ENCODE measurements at places on chromosomes 5 and 9.

DNA sequence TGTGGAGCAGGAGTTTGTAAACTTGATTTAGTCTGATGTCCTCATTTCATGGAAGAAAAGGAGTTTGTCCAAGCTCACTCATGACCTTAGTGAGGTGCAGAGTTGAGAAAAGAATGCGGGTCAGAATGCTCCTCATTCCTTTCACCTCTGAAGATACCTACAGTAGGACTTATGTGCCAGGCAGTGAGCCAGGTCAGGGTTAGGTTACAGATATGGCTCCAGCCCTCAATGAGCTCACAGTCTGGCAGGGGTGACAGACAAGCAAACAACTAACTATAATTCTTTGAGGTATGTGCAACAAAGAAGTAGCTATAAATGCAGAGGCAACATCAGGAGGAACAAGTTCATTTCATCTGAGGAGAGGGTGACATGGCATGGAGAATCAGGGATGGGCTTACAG, 102.5 kb downstream of the SPATA31D1 start:
- no peak for DNase-seq

DNA sequence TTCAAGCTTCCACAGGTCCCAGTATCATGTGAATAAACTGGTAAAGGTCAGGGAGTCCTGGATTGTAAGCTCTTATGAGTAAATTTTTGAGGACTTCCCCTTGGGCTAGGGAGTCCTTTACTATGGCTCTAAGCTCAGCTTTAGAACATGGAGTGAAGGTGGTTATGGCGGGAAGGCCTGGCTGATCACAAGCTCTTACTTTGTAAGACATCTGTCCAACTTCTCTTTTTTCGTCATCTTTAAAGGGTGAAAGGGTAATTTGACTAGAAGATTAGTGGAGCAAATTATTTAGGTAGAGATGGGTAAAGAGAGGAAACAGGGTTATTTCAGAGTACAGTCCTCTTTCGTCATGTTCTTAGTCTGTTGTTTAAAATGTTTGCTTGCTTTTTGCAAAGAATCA, 155.4 kb downstream of the AOPEP start:
- no peak for DNase-seq

GRCh38 chr5:80926536-80926935, 33.6 kb upstream of the RASGRF2 start:
- DNase-seq: no peak

- DNase-seq: no peak
Measured at GRCh38 chr5:35956429-35956828, 18.0 kb upstream of the CAPSL start.

GRCh38 chr5:27854243-27854852, 816.0 kb upstream of the CDH9 start:
- no peak for DNase-seq

DNA sequence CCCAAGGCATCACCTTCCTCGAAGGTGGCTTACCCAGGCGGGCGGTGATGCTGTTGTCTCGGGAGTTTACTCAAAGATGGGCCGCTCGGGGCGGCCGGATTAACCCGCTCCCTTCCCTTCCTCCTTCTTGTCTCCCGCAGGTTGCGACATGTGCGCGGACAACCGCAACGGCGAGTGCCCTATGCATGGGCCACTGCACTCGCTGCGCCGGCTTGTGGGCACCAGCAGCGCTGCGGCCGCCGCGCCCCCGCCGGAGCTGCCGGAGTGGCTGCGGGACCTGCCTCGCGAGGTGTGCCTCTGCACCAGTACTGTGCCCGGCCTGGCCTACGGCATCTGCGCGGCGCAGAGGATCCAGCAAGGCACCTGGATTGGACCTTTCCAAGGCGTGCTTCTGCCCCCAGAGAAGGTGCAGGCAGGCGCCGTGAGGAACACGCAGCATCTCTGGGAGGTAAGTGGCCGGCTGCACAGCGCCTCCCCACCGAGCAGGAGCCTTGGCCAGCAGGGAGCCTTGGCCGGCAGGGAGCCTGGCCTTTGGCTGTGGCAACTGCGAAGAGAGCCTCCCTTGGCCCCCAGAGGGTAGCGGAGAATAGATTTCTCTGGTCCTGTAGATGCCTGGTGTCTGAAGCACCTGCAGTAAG, 10.6 kb downstream of the PRDM6 start:
- DNase-seq: peak; percentile 21

- no peak for DNase-seq
Measured at GRCh38 chr5:34849253-34849652, 10.3 kb downstream of the TTC23L start.

DNA sequence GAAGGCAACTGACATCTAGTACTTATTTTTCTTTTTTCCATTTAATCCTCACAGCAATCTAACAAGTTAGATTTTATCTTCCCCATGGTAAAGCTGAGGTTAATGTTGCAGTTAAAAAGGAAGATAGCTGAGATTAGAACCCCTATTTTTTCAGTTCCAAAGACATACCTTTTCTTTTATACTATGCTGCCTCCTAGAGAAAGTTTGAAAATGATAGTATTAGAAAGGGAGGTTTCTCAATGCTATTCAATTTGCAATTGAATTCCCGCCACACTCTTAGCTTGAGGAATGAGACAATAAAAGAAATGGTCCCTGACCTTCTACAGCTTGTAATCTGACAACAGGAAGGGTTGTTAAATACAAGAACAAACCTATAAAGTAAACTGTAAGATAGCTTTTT, 195.9 kb upstream of the TRIM32 start:
- DNase-seq: no peak

DNA sequence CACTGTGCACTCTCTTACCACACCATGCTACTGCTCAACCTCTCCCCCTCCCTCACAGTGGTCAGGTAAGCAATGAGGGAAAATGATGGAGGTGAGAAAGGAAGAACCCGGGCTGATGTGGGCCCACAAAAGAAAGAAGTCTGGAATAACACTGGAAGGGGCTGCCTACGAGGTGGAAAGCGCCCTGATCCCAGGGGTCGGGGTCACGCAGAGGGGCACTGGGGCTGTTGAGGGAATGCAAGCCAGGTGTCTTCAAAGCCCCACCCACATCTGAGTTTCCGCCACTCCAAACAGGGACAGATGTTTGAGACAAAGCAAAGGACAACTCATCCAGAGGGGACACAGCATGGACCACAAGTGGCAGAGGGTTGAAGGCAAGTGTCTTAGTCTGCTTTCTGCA, 4.2 kb downstream of the TNIP1 start:
- DNase-seq: no peak

- DNase-seq: no peak
Measured at GRCh38 chr5:91433861-91434260, 50.7 kb upstream of the ARRDC3 start.

GRCh38 chr9:38295764-38296163, 96.7 kb upstream of the ALDH1B1 start:
- no peak for DNase-seq

GRCh38 chr9:15203581-15203980, 103.4 kb downstream of the TTC39B start:
- DNase-seq: no peak

Measured in left kidney (tissue), 8 donors.